ENCODE measurements at places on chromosomes 5 and 9. TPM values are rescaled to one million over a fixed set of nuclear protein-coding genes. Genes with fewer than 3 reads are reported as not detected.

DNA sequence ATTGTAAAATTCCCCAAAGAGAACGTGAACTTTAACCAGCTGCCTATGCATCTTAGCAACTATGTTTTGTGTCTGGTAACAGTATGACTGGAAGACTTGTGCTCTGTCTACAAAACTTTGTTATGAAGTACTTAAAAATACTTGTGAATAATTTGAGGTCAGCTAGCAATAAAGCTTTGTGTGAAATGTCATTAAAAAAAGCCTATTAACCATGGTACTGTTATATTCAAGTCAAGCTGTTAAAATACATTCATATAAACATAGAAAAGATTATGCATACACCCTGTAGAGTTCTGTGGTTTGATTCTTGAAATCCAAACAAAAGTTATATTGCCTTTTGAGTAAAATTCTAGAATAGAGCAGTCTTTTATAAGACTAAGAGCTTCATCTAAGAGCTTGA lies 60.1 kb downstream of the VCAN start:
- no peak for DNase-seq

DNA sequence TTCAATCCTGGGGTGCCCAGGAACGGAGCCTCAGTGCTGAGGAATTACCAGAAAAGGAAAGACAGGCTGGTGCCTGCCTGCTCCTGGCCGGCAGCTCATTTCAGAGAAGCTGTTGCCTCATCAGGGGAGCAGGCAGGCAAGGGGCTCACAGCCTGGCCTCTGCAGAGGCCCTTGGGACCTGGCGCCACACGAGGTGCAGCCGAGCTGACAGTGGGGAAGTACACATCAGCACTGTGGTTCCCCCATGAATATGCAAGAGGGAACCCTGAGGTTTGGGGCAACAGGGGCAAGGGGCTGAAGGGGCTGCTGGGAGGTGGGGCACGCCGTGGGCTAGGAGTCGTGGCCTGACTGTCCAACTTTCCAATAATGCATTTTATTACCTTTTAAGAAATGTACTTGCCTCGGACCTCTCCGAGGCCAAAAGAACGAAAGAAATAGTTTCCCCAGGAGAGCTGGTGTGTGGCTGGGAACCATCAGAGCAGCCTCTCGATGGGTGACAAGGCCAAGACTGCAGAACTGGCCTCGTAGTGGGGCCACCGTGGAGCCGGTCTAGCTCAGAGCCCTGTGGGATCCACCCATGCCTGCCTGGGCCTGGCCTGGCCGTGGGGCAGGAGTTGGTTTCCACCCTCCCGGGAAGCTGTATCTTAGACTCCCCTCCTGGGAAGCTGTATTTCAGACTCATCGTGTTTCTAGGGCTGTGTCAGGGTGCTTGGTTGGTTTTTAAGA lies 198.6 kb downstream of the PAX5 start:
- no peak for DNase-seq

DNA sequence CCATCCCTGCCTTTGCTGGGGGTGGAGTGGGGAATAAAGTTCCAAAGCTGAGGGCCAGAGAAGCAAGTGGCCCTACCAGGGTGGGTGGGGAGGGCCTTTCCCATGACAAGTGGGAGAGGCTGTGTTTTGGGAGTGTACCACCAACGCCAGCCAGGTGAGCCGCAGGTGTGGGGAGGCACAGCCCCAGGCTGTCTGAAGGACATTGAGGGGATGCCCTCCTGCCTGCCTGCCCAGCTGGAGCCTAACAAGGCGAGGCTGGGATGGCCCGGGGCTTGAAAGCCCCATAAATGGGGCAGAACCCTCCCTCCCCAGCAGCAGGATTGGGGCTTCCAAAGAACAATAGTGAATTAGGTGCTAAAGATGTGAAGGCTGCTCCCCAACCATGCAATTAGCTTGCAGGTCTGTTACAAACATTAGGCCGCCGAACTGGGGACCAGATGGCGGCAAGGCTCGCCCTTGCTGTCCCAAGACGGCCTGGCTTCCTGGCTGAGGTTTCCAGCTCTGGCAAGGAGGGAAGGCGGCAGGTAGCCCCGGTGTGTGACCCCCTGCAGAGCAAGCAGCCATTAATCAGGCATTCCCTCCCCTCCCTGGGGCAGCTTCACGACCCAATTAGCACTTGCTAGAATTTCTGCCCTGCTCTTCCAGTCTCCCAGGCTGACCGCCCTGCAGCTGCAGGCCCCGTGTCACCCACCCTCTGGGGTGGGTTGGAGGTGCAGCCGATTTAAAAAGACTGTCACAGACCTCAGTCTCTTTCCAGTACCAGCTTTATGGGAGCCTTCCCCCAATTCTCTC lies 42.9 kb downstream of the FGF18 start:
- no peak for DNase-seq

DNA sequence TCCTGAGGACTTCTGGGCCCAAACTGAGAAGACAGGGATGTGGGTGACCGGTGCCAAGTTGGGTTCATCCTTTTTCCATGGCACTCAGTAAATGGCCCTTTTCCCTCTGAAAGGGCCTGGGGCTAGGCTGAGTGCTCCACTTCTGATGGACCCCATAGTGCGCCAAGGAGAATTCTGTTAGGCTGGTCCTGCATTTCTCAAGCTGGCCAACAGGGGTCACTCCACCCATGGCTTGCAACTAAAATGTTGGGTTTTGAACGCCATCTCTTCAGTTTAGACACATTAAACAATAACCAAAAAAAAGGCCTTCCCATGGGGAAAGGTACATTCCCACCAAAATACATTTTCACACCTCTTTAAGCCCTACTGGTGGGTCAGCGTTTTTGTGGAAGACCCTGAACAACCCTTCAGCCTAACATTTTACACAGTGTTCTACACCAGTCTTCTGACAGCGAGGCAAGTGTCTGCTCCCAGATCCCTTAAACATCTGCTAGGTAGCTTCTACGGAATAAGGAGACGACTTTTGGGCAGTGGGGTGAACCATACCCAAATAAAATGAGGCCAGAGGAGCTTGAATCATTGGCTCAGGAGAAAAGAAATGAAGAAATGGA lies 27.3 kb downstream of the CNTFR start:
- no peak for DNase-seq

Gene HK3
- 11.6 TPM for total RNA-seq

DNA sequence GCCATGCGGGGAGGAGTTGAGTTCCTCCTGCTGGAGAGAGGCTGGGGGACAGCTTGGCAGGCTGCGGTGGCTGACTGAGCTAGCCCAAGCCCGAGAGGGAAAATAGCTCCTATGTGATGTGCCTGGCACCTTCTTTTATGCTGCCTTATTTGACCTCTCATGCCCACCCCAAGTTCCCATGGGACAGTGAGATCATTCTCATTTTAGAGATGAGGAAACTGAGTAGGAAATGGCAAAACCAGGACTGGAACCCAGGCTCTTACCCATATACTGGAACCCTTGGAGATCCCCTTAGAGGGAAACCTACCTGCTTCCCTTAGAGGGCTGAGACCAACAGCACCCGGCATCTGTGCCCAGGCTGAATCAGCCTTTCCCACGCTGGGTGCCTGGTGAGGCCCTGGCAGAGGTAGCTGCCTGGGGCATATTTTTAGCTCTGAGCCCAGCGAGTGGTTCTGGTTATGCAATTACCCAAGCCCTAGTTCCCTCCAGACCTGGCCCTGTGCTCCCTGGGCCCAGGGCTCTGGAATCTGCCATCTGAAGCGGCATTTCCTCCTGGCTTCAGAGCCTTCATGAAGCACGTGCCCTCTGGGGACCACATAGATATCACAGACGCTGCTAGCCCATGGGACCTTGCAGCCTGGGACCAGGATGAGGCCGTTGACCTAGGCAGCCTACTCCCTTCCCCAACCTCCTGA lies 23.6 kb downstream of the COL27A1 start:
- no peak for DNase-seq

Gene PCDHB15
- total RNA-seq: 4.8 TPM

DNA sequence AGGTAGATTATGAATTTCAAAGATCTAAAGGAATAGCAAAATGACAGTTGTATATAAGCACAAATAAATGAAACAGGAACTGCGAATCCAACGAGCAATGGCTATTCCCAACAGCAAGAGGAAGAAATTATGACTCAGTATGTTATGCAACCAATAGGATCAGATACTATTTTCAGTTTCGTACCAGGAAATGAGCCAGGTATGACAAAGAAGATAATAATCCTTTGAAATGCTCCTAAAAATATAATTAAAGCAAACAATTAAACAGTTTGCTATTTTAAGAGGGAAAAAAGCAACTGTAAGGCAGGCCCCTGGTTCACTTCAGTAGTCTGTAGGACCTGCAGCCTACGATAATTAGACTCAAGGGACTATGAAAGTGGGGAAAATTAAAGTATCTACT lies 58.9 kb downstream of the AUH start:
- no peak for DNase-seq

- peak; percentile 91 for DNase-seq
Measured at GRCh38 chr9:40926404-40927259, 201.8 kb downstream of the FOXD4L6 start.

- no peak for DNase-seq
Measured at GRCh38 chr9:4196376-4196775, 103.5 kb downstream of the GLIS3 start.

DNA sequence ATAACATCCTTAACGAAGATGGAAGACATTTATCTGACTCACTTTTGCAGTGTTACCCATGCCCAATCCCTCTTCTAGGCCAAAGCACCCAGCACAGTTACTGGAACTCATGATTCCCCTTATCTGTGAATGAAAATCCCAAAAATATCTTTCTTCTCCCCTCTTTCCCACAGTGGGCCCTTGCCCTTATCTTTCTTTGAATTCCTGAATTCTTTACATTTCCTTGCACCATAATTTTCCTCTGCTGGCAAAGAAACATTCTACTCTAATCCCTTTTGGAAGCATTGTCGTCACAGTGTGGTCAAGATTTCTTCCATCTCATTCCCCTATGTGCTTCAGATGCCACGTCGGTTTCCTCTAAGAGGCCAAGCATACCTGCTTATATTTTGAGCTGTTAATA lies 135.9 kb upstream of the LIFR start:
- no peak for DNase-seq

Gene TIMD4
- 0.83 TPM for total RNA-seq

Data from esophagus muscularis mucosa (tissue), 4 donors.